ENCODE measurements at places on chromosomes 12 and 14.

DNA sequence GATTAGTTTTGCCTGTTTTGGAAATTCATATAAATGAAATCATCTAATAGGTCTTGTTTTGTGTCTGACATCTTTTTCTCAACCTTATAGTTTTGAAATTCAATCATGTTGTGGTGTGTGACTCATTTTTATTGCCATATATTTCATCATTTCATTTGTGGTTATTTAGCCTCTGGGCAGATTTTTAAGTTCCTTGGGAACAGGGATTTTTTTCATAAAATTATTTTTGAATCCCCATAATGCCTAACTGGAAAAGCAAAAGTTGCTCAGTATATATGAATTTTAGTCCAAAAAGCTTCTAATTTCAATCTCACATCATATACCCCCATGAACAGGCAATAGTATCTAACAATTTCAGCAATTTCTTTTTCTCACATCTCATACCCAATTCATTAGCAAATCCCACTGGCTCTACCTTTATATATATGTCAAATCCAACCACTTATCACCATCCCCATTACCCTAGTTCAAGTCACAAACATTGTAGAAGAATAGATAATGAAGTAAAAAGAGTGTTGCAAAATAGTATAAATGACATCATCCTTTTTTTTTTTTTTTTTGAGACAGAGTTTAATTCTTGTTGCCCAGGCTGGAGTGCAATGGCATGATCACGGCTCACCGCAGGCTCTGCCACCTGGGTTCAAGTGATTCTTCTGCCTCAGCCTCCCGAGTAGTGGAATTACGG, 2.6 kb upstream of the OR6J1 start:
- no peak for DNase-seq

GRCh38 chr12:51838762-51839161, 9.8 kb downstream of the FIGNL2 start:
- no peak for DNase-seq

GRCh38 chr12:12821975-12822374, 8.8 kb downstream of the DDX47 start:
- no peak for DNase-seq

DNA sequence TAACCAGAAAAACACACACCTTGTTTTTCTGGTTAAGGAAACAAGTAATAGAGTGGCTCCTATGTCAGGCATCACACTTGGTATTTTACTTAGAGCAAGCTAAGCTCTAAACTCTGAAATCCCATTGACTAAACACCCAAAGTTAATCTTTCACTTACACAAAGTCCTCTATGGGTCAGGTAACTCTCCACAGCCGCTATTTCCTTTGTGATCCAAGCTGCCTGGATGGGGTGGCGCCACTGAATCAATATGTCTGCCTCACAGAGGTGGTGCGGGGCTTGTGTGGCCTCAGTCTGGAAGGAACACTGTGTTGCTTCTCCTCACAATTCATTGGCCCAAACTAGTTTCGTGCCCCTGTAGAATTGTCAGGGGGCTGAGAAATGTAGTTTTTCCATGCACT, 160.0 kb upstream of the E2F7 start:
- DNase-seq, result no peak

GRCh38 chr12:11943919-11944700, 126.6 kb upstream of the BCL2L14 start:
- no peak for DNase-seq

GRCh38 chr14:92173668-92174067, 51.9 kb downstream of the CPSF2 start:
- DNase-seq, result no peak

GRCh38 chr14:54333511-54333910, 63.3 kb upstream of the CDKN3 start:
- no peak for DNase-seq

- no peak for DNase-seq
Measured at GRCh38 chr12:106123551-106124081, 15.1 kb downstream of the NUAK1 start.

Measured in activated CD4-positive, alpha-beta T cell treated with anti-CD3 and anti-CD28 coated beads for 1 hour (primary cell).